ENCODE measurements at places on chromosomes 1 and 21. TPM values are rescaled to one million over a fixed set of nuclear protein-coding genes. Genes with fewer than 3 reads are reported as not detected.
A peak's percentile ranks its signal among the peaks of the same experiment; 100 is the strongest.

Gene HECTD3
- polyA plus RNA-seq: 55.0 TPM

DNA sequence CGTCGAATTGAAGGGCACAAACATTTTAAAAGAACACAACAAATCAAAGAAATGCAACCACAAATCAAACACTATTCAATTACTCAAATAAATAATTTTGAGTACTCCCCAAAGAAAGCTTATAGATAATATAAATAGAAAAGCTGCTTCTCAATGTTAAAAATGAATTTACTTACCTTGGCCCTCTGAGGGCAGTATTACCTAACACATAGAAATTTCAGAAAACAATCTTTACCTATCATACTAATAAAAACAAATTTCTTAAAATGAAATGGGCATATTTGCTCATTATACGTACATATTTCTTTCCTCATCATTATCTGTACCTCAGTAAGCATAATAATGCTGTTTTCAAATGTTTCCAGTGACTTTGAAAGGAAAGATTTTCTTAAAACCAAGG lies 141.8 kb downstream of the AKT3 start:
- H3K4me1 ChIP-seq: no peaks in the 10 kb centered on the region
- H3K36me3 ChIP-seq: no peaks in the 10 kb centered on the region

Gene C1orf122
- polyA plus RNA-seq: 35.2 TPM

DNA sequence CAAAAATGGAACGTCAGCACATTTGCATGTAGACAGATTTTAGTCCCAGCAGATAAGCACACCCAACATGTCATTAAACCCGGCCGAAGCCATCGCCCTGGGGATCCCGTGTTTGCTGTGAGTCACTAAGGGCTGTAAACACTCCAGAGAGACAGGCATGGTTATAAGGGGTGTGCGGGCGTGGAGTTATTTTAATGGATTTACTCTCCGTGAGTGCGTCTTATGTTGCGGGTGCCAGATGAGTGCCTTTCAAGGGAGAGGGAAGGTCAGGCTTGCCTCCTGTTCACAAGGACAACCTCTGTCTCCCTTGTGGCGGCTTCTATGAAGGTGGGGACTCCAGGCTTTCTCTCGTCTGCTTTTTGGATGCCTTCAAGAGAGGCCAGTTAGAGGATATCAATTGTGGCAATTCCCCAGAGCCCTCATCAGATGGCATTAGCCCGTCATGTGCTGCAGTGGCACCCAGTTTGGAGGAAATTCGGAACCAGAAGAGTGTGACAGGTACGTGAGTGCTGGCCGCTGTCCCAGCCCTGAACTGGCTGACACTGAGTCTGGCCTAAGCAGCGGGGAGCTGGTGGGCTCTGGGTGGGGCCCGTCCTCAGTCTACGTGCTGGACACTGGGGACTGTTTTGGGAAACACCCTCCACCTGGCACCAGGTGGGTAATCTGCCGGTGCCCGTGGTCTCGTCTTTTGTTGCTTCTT lies 223.8 kb upstream of the TMEM51 start:
- peak overlapping the region; percentile 78 for H3K27ac ChIP-seq
- no peaks in the 10 kb centered on the region for H3K36me3 ChIP-seq
- DNase-seq: peak; percentile 98
- peaks cover 40% of the 10 kb centered on the region for H3K4me1 ChIP-seq
- H3K27me3 ChIP-seq: peaks cover 5% of the 10 kb centered on the region
- peak overlapping the region; percentile 27 for H3K4me3 ChIP-seq

GRCh38 chr1:2320760-2321667 lies 70.3 kb downstream of the MORN1 start:
- DNase-seq: no peak
- H3K4me3 ChIP-seq: no peak overlapping the region
- peaks cover 20% of the 10 kb centered on the region for H3K4me1 ChIP-seq

Data from large intestine (tissue), 12 donors.